Left lung (tissue), 14 donors: ENCODE measurements at places on chromosomes 1 and 21. TPM values are rescaled to one million over a fixed set of nuclear protein-coding genes. Genes with fewer than 3 reads are reported as not detected.
A peak's percentile ranks its signal among the peaks of the same experiment; 100 is the strongest.

The DPT gene
- 28.6 TPM for total RNA-seq

The C4BPA gene
- total RNA-seq = 32.1 TPM

The TPTE gene
- not detected for total RNA-seq

The TTC22 gene
- total RNA-seq = 7.7 TPM

The MYOC gene
- total RNA-seq = not detected

The SLC26A9 gene
- total RNA-seq = 42.5 TPM

The NBPF3 gene
- total RNA-seq = 11.6 TPM

The SIM2 gene
- total RNA-seq = not detected

The DIO1 gene
- total RNA-seq = 1.2 TPM

The PGLYRP3 gene
- not detected for total RNA-seq

The CLDN17 gene
- not detected for total RNA-seq

The MRPL37 gene
- 68.4 TPM for total RNA-seq

- no peak for DNase-seq
These were observed 78.1 kb downstream of the URB2 start for GRCh38 chr1:229704157-229704556.

DNA sequence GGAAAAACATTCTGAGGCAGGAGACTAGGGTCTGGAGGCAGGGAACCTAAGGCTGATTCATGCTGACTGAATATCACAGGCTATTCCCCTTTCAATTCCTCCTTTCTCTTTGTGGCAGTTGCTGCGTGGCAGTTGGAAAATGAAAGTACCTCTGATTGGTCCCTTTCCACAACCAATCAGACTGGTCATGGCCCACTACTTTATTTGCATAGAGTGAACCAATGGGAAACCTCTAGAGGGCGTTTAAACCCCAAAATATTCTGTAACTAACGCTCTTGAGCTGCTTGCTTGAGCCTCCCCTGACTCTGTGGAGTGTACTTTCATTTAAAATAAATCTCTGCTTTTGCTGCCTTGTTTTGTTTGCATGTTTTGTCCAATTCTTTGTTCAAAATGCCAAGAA is 27.7 kb upstream of the VN1R5 start:
- DNase-seq = no peak

GRCh38 chr1:160083968-160084770 is 2.8 kb downstream of the KCNJ9 start:
- peak; percentile 69 for DNase-seq

DNA sequence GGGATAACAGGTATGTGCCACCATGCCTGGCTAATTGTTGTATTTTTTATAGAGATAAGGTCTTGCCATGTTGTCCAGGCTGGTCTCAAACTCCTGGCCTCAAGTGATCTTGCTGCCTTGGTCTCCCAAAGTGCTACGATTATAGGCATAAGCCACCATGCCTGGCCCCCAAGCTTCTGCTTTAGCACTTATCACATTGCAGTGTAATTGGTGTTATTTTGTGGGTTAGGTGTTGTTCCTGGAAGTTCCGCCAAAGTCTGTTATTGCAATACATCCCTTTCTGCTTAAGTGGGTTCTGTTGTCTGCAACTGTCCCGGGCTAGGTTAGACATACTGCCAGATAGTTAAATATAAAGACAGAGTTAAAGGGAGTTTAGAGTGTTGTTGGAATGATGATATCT is 3.4 kb downstream of the ZCCHC17 start:
- DNase-seq = no peak

DNA sequence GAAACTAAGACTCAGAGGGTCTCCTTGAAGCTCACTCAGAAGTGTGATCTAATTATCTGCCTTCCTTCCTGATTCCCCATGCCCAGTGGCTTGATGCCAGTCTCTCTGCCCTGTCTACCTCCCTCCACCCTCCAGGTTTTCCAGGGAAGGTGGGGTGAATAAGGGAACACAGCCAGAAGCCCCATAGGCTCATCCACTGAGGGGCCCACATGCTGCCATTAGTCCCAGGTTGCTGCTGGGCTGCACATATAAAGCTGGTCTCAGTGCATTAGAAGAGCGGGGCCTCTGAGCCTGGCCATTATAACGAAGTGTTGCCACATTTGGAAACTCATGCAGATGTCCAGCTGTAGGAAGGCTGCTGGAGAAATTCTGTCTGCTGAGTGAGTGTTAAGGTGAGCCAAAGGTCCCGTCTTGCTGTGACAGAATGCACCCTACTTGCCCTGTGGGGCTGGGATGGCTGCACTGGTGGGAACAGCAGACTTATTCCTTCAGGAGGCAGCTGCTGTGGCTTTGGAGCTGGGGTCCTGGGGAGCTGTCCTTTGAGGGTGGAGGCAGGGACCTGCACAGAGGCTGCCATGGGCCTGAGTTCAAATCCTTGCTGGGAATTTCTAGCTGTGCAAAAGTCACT is 2.9 kb downstream of the ADORA1 start:
- no peak for DNase-seq

DNA sequence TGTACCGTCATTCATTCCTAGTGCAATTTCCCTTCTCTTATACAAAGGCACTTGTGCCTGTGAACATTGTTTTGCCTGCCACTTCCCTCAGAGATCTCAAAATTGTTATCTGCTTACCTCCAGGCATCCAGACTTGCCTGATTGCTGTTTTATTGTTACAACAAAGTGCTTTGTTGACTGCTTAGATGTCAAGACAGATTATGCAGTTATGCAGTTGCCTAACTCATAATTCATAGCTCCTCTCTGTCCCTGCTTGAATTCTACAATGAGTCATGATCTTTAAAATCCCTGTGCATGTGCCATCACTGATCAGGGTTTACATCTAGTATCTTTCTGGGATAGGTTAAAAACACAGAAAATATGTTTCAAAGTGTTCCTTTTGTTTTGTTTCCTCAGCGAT is 24.5 kb downstream of the CXADR start:
- no peak for DNase-seq

- DNase-seq = no peak
These were observed 50.1 kb upstream of the RHOU start for GRCh38 chr1:228685081-228685660.

DNA sequence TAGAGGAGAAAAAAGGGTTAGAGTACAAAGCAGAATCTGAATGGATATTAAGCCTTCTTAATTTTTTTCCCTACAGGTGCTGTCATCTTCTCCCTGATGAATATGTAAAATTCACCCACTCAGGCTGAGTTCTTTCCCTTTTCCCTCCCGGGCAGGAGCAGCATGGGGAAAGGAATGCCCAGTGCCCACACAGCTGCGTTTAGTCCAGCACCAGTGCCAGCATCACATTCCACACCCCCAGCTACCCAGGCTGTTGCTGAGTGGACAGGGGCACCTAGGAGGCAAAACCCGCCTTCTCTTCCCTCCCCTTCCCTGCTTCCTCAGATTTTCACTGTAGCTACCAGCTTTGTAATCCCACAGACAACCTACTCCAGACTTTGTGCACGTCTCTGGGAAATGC is 3.4 kb upstream of the CADM3 start:
- DNase-seq = no peak

DNA sequence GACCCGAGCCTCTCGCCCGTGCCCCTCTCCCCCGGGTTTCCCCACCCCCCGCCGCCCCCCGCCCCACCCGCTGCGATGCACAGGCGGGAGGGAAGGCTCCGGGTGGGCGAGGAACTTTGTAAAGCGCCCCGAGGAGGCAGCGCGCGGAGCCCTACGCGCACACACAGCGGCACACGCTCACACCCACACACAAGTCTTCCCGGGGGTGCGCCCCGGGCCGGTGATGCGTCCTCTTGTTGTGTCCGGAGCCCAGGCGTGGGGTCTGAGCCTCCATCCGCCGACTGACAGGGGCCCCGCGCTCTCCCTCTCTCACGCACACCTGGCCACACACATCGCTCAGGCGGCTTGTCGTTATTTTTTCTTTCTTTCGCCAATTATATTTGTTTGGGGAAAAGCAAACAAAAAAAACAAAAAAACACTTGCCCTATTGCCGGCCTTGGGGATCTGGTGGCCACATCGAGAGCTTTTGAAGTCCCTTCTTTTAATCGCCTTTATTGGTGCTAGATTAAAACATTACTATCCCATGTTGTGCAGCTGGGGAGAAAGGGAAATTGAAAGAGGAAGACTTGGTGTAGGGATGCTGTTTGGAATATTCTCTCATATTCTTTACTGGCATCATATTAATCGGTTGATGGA is 770 bp downstream of the NTNG1 start:
- DNase-seq = no peak

- DNase-seq = no peak
These were observed 228.9 kb downstream of the TNR start for GRCh38 chr1:175514387-175514953.

DNA sequence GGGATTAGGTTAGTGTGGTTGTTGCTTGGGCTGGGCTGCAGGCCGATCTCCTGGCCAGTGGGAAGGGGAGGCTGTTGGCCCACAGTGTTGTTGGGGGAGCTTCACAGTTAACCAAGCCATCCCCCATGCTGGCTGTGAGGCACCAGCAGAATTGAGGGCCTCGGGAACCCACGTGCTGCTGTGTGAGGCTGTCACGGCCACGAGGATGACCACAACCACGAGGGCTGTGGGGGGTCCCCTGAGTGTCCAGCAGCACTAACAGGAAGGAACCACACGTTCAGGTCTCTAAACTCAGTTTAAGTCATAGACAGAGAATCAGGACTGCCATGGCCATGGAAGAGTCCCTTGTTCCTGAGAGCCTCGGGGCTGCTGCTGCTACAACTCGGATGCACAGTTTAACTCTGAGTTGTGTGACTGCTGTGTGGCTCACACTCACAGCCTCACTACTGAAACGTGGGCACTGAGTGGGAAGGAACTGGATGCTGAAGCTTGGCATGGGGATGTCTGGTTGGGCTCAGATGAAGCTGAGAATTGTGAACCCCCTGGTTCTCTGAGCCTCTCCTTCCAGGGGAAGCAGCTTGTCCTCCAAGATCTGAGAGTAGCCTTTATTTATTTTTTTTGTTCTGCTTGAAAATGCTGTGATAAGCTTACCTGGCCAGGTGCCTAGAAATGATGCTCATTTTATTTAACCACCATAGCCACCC is 4.8 kb upstream of the MMEL1 start:
- DNase-seq = no peak

DNA sequence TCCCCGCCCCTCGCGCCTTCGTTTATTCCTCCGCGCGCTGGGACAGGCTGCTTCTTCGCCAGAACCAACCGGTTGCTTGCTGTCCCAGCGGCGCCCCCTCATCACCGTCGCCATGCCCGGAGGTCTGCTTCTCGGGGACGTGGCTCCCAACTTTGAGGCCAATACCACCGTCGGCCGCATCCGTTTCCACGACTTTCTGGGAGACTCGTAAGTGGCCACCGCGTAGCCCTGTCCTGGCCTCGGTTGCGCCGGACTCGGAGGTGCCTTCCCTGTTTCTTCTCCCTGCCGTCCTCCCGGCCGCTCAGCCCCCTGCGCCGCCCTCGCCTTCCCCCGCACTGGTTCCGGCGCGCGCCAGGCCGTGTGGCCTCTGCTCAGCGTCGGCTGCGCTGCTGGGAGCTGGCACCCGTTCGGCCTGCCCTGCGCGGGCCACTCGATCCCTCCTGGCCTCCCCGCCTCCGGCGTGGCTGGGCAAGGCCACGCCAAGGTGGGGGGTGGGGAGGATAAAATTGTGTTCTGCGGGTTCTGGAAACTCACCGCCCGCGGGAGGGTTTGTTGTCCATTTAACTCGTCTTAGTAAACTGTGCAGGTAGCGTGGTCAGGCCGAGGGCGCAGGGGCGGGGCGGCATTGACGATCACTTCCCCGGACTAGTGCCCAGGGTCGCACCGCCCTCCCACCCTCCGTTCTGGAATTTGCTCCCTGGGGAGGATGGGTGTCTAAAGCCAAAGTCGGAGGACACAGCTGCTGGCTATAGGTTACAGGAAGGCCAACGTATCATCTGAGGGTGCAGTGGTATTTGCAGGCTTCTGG is at the start of gene PRDX6:
TSS of gene PRDX6 (plus strand) at position 50 of the 808 bp plus-strand sequence. CDS start at position 113, 63 bp downstream.
- DNase-seq = peak; percentile 92

GRCh38 chr1:113255038-113255719 is 135.1 kb upstream of the MAGI3 start:
- no peak for DNase-seq

GRCh38 chr1:185849014-185849413 is 114.8 kb downstream of the HMCN1 start:
- DNase-seq = no peak

DNA sequence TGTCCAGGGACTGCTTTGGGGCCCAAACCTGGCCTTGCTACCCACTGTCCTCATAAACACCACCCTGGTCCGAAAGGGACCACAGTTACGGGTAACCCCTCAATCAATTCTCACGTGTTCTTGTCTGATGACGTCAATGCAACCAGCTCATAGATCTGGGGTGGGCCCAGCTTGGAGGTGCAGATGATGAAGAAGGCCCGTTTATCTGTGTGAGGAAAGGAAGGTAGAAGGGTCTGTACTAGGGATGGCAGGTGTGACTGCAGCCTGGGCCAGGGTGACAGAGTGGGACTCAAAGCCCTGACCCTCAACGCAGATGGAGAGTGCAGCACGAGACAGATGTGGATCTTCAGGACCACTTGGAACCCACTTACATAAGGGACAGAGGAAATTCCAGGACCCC is 22.1 kb downstream of the LRRC71 start:
- DNase-seq = no peak

DNA sequence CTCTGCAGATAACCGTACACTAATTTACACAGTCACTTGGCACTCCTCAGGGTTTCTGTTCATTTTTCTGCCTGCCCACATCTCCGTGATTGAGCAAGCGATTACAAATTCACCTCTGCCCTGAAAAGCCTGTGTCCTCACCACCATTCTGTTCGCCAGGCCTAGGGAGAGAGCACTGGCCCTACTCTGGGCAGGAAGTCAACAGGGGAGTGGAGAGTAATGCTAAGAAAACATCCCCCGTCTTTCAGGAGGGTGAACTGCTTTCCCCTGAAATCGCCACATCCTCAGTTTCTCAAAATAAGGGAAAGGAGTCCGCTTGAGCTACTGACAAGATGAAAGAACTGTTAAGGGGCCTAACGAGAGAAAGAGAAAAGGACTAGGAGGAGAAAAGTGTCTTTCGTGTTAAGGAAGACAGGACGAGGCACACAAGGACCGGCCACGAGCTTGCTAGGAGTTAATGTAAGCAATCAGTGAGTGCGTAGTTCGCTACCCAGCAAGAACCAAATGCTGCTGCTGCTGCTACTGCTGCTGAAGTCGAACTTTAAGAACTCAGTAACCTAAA is 632 bp downstream of the PEX19 start:
- peak; percentile 35 for DNase-seq

- no peak for DNase-seq
These were observed 6.1 kb upstream of the IGSF8 start for GRCh38 chr1:160104486-160104885.
